Activated naive CD8-positive, alpha-beta T cell treated with anti-CD3 and anti-CD28 coated beads for 36 hours (primary cell): ENCODE measurements at places on chromosomes 7 and 10. TPM values are rescaled to one million over a fixed set of nuclear protein-coding genes. Genes with fewer than 3 reads are reported as not detected.

PAPSS2 gene
- total RNA-seq = 0.42 TPM

DGKB gene
- not detected for total RNA-seq

METTL2B gene
- total RNA-seq = 57.3 TPM

SDK1 gene
- 0.54 TPM for total RNA-seq

SNX13 gene
- total RNA-seq = 24.7 TPM

NEUROD6 gene
- total RNA-seq = not detected

RPA3 gene
- 168 TPM for total RNA-seq

SPDYE2B gene
- total RNA-seq = not detected

TCAF2 gene
- total RNA-seq = 31.7 TPM

ADAM12 gene
- 0.08 TPM for total RNA-seq

TRIM74 gene
- total RNA-seq = not detected
